ENCODE measurements at places on chromosomes 6 and 20.
A peak's percentile ranks its signal among the peaks of the same experiment; 100 is the strongest.

DNA sequence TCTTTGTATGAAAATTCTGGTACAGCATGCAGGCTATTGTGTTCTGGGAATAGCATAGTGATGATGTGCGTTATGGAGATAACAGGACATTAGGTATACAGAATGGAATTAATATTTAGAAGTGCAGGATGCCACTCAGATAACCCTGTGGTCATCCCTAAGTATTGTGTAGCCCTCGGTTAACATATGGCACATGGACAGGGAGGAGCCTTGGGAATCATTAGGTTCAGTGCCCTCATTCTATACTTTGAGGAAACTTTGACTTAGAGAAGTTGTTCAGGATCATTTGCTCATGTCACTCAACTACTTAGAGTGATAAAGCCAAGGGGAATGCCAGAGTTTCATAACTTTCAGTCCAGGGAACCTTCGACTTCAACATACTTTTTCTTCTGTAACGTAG is 185.9 kb downstream of the UST start:
- DNase-seq = no peak

- no peak for DNase-seq
These were observed 1.5 kb downstream of the MTHFD1L start for GRCh38 chr6:150866991-150867501.

GRCh38 chr6:19753826-19754225 is 83.3 kb upstream of the ID4 start:
- no peak for DNase-seq

GRCh38 chr6:29965873-29966601 is 23.7 kb downstream of the HLA-A start:
- peak; percentile 89 for DNase-seq

GRCh38 chr6:130132286-130132701 is 90.5 kb downstream of the SAMD3 start:
- no peak for DNase-seq

DNA sequence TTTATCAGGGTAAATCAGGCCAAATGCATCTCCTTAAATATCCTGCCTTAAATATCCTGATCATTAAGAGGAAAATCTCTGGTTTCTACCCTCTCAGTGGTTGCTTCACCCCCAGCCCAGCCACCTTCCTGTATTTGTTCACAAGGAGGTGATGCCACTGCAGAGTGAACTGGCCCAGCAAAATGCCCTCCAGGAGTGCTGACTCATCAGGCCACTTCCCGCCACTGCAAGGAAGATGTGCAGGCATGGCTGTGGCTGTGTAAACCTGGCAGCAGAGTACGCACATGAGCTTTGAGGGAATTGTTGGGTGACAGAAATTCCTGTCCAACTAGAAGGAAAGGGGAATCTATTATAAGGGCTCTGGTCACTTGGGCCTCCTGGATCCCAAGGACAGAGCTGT is 13.8 kb downstream of the NQO2 start:
- peak; percentile 77 for DNase-seq

Data from HL-60 (cell line).